ENCODE measurements at places on chromosomes 1 and 21.

- DNase-seq = no peak
Observed at GRCh38 chr1:151653397-151653796, 41.5 kb downstream of the SNX27 start.

- no peak for DNase-seq
Observed at GRCh38 chr1:224380003-224380402, 23.3 kb downstream of the CNIH4 start.

GRCh38 chr1:102098536-102098935 lies 101.8 kb upstream of the OLFM3 start:
- no peak for DNase-seq

DNA sequence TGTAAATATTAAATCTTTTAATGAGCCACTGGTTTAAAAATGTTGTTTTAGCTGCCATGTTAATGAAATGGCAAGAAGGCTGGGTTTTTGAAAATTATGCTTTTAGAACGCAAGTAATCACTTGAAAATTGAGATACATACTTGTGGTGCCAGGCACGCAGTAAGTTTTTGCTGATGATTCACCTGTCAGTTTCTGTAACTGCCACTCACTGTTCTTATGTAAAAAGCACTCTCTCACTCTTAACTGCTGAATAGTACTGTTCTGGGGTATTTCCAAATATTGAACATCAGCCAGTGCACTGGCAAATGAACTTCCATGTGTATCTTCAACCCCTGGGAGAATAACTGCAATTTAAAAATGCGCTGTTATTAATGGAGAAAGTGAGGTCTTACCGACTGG lies 17.9 kb downstream of the LGALS8 start:
- no peak for DNase-seq

DNA sequence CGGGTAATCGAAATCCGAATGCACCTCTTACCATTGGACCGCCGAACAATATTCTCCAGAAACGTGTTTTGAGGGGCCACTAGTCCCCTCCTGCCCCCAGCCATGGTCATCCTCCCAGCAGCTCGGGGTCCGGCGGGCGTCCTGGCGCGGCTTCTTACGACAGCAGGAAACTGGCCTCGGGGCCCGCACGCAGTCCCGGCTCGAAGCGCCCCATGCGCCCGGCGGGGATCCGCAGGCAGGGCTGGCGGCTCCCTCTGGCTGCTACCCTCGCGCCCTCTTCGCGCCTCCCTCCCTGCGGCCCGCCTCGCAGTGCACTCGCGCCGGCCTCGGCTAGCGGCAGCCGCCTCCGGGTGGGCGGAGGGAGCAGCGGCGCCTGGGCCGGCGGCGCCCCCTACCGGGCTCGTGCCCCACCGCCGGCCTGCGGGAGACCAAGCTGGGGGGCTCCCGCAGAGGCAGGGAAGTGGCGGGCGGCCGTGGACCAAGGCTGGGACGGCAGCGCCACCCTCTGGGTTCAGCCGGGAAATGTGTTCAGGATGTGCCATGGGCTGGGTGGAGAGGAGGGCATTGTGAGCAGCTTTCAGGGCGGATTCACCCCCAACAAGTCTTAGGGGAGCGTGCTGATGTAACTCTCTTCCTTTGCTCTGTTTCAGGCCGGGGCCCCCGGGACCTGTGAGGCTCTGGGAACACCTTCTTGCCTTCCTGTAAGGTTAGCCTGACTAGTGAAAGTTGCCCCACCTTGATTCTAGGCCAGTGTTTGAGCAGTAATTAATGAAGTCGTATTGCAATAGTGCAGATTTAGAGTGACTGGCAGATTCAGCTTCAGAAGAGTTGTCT lies at the start of gene KCNH1:
KCNH1 (minus strand) TSS at position 313 of the 834 bp plus-strand sequence; CDS start at position 110, 203 bp downstream.
- peak; percentile 38 for DNase-seq

- DNase-seq = no peak
Observed at GRCh38 chr1:14215151-14215550, 383.3 kb upstream of the KAZN start.

GRCh38 chr21:44420416-44421205 lies 34.7 kb upstream of the LRRC3 start:
- no peak for DNase-seq
